ENCODE measurements at places on chromosomes 5 and 9.

- peak; percentile 28 for DNase-seq
Observed at GRCh38 chr5:100840370-100840769, 62.7 kb downstream of the ST8SIA4 start.

DNA sequence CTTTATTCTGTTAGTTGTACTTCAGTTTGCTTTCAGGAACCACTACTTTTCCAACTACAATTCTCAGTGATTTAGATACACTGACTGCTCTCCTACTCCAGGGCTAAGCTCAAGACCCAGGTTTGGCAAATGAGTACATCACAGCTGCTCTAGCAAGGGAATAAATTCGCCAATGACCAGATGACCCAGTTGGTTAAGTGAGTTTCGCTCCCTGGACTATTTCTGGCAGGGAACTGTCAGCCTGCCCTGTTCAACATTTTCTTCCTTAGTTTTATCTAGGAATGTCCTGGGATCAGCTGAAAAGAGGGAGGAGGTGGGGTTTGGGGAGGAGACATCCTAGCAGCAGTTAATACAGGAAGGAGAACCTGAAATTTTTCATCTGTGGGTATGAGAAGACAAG is 6.4 kb upstream of the STARD4 start:
- no peak for DNase-seq

DNA sequence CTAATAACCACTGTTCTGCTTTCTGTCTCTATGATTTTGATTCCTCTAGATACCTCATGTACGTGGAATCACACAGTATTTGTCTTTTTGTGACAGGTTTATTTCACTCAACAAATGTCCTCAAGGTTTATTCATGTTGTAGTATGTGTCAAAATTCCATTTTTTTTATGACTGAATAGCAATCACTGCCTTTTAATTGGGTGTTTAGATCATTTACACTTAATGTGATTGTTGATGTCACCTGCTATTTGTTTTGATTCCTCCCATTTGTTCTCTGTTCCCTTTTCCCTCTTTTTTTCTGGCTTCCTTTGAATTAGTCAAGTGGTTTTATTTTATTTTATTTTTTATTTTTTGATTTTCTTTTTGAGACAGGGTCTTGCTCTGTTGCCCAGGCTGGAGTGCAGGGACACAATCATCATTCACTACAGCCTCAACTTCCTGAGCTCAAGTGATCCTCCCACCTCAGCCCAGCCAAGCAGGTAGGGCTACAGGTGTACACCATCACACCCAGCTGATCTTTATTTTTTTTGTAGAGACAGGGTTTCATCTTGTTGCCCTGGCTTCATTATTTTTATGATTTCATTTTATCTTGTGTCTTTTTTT is 41.6 kb downstream of the LHX3 start:
- no peak for DNase-seq

- DNase-seq: no peak
Observed at GRCh38 chr5:35822511-35822910, 34.2 kb upstream of the IL7R start.

- DNase-seq: no peak
Observed at GRCh38 chr5:53568401-53568800, 8.0 kb downstream of the NDUFS4 start.

- DNase-seq: no peak
Observed at GRCh38 chr9:16744394-16744793, 126.1 kb downstream of the BNC2 start.

DNA sequence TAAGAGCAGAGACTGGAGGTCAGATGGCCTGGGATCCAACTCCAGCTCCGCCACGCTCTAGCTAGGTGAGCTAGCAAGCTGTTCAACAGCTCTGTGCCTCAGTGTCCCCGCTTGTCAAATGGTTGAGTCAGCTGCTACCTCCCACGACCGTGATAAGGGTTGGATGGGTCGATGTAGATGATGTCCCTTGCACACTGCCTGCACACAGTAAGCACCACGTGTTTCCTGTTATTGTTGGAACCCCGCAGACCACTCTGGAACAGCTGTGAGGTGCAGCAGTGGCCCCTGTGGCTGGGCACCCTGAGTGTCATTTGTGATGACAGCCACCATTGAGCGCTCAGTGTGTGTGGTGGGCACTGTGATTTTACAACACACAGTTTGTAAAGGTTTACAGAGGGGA is 54.0 kb upstream of the CTSL start:
- no peak for DNase-seq

DNA sequence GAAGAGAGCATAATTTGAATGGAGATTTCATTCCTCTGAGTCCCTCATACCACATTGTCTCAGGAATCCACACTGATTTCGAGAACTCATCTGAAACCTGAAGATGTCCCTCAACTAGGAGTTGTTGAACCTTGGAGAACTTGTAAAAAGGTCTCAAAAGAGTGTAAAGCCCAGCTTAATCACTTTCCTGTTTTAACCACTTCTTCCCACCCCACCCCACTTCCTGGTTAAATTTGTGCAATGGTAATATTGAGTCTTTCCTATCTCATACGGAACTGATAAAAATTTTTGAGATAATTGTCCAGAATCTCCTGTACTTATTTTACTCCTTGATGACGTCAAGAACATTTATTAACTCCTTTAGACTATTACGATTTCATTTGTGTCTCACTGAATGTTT is 240.7 kb downstream of the ARRDC3 start:
- DNase-seq: no peak

DNA sequence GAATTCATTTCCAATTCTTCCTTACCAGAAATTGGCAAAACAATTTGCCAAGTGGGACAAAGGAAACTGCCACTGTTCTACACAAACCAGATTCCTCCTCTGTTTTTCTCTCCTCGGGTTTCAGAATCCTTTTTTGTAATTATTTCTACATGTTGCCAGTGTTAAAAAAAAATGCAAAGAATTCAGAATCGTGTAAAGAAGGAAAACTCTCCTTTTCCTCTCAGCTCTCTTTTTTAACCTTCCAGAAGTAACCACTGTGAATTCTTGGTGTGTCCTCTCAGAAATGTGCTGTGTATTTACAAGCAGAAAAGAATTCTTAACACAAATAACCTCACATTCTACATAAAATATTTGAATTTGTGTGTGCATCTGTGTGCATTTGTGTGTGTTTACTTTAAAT is 224.6 kb downstream of the DRD1 start:
- DNase-seq: no peak

DNA sequence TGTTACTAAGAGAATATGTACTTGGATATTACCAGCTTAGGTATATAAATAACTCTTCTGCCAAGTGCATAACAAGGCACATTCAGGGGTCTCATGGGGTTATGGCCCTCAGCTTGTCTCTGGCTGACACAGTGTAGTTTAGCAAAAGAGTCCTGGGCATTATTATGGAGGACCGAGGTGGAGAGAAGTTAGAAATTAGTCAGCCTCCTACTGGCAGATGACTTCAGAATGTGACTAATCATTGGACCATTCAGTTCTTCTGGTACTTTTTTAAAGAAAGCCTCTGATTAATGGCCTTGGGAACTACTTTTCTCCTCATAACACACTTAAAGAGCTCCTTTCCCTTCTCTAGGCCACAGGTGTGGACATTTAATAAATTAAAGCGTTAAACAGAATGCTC is 178.9 kb downstream of the SH3GL2 start:
- DNase-seq: no peak

DNA sequence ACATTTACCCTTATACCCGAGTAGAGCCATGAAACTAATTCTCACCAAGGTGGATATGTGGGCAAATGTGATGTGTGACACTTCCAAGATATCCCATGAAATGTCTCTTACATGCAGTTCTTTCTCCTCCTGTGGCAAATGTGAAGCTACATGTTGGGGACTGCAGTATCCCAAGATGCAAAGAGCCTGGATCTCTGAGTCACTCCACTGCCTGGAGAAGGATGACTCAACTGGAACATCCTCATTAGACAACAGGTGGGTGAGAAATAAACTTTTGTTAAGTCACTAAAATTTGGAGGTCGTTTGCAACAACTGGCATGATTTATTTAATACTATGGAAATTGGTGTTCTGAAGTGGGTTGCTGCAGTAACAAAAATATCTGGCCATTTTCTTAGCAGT is 36.5 kb upstream of the TENT4A start:
- no peak for DNase-seq

- peak; percentile 12 for DNase-seq
Observed at GRCh38 chr5:81850501-81851357, 99.8 kb upstream of the SSBP2 start.

GRCh38 chr5:159317849-159318248 is 12.4 kb downstream of the IL12B start:
- DNase-seq: no peak

Measured in erythroblast (primary cell).